ENCODE measurements at places on chromosomes 16 and 17.

- no peak for DNase-seq
These were observed 19.4 kb upstream of the PRM1 start for GRCh38 chr16:11300560-11300892.

DNA sequence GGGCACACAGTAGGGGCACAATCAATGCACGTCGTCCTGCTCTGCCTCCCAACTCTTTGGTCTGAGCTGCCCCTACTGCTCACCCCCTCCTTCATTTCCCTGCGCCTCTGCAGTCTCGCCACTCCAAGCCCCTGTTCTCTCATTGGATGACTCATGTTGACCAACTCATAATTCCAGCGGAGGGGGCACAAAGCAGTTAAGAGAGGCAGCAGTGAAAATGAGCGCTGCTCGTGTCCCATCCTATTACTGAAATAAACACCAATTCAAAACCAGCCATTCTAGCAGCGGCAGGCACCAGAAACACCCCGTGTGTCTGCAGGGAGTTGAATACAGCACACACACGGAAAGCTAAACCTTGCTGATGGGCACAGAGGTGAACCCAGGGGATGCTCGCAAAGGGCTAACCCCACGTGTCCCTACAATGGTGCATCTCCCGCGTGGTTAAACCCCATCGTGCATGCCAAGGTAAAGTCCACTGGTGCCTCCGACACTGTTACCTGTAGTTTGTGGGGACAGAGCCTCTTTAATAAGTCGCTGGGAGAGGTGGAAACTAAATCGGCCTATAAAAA, 310.4 kb downstream of the XYLT1 start:
- DNase-seq: no peak

DNA sequence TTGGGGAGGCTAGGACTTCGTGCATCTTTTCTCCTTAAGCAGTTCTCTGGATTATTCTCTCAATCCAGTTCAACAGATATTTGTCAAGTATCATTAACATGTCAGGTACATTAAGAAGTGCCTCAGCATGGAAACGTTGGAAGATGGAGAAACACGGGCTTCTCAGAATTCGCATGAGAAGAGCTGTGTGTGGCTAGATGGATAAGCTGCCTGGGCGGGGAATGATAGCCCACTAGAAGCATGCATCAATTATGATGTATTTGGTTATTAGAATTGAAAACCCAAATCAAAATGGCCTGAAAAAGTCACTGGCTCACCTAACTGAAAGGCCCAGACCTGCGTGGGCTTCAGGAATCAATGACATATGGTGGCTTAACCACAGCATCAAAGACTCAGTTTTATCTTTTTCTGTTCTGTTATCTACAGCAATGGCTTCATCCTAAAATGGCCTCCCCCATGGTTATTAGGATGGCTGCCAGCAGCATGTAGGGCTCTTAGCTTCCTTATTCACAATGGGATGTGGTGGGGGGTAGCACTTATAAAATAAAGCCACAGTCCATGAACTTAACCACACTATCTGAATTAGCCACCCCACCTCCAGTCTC, 43.9 kb downstream of the MMD start:
- no peak for DNase-seq

DNA sequence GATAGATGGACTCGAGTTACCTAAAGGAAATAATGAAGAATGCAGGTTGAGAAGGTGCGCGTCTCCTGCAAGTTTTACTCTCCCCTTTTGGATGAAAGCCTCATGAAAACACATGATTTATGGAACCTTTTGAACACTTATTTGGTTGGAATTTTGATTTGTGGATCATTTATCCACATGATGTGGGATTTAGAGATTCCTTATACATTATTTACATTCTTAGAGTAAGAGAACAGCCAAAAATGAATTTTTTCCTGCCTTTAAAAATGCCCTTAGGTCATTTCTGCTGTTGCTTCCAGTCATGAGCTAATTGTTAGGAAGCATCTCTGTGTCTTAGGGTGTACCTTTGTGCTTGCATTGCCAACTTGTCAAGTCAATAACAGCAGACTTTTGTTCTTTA, 99.9 kb downstream of the RPTOR start:
- no peak for DNase-seq

GRCh38 chr17:8015957-8016631, 13.7 kb downstream of the GUCY2D start:
- no peak for DNase-seq

GRCh38 chr17:48598736-48599135, 5.2 kb upstream of the HOXB5 start:
- DNase-seq: no peak

- DNase-seq: no peak
These were observed at the start of gene CD79B for GRCh38 chr17:63931981-63932561. Gene CD79B, minus strand, starts transcription at chr17:63932331. Its CDS starts 70 bp downstream, at chr17:63932261.

DNA sequence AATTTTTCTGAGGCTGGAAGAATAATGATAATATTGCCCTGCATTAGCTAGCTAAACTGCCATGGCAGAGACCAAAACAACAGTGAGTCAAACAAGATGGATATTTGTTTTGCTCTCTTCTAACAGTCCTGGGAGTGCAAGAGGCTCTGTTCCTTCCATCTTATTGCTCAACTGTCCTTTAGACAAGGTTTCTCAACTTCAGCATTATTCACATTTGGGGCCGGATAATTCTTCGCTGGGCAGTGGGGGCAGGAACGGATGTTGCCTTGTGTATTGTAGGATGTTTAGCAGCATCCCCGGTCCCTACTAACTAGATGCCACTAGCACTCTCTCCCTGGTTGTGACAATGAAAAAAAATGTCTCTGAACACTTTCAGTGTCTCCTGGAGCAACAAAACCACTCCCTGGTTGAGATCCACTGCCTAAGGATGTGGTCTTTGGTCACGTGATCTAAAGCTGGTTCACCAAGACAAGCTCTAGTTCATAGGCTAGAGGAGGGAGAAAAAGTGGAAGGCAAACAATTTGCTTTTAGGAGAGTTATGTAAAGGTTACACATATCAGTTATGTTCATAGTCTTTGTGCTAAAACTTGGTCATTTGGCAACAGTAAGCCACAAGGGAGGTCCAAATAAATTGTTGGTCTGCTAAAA, 144.4 kb downstream of the PCTP start:
- no peak for DNase-seq

- no peak for DNase-seq
These were observed 73.0 kb downstream of the BCAS3 start for GRCh38 chr17:60750640-60751039.

- no peak for DNase-seq
These were observed 41.5 kb downstream of the SHISA9 start for GRCh38 chr16:12942861-12943260.

- peak; percentile 21 for DNase-seq
These were observed 268.5 kb downstream of the GRIN2A start for GRCh38 chr16:9913604-9914326.

DNA sequence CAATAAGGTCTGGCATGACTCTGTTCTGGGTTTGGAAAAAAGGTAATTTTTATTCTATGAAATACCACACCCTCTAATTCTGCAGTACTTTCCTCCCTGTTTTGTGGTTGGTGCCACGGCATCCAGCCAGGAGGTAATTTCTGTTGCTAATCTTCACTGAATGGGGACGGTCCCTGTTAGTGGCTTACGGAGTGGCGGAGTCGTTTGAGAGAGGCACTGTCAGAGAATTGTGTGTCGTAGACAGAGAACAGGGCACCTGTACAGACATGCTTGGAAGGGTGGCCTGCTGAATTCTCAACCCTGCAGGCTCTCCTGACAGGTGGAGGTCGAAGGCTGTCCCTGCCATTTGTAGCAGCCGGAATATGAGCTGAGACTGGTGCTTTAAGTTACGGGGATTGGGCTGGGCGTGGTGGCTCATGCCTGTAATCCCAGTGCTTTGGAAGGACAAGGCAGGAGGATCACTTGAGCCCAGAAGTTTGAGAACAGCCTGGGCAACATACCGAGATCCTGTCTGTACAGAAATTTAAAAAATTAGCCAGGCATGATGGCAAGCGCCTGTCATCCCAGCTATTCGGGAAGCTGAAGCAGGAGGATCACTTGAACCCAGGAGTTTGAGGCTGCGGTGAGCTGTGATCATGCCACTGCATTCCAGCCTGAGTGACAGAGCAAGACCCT, 33.2 kb downstream of the EEF2K start:
- DNase-seq: no peak

DNA sequence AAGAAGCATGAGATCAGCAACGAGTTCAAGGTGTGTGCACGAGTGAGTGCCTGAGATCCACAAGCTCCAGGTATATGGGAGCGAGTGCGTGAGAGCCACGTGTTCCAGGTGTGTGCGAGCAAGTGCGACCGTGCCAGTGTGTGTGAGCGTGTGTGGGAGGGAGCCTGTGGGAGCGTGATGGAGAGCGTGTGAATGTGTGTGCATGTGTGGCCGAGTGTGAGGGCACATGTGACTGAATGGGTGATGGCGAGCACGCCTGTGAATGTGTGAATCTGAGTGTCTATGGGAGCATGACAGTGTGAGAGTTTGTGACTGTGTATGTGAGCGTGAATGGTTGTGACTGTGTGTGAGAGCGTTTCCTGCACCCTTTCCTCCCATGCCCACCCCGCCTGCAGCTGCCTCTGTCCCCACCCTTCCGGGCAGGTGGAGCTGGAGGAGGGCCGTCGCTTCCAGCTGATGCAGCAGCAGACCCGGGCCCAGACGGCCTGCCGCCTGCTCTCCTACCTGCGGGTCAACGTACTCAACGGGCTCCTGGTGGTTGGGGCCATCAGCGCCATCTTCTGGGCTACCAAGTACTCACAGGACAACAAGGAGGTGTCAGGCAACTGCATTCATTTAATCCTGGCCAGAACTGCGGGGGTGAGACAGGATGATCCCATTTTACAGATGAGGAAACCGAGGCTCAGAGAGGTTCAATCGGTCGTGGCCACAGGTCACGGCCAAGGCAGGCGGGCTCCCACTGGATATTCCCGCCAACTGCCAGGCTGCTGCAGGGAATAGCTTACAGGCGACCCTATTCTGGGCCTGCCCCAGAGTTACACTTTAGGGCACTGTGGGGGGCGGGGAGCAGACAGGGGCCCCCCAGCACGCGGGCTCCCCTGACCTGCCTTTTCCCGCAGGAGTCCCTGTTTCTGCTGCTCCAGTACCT, 3.7 kb downstream of the TMC8 start:
- peak; percentile 30 for DNase-seq

DNA sequence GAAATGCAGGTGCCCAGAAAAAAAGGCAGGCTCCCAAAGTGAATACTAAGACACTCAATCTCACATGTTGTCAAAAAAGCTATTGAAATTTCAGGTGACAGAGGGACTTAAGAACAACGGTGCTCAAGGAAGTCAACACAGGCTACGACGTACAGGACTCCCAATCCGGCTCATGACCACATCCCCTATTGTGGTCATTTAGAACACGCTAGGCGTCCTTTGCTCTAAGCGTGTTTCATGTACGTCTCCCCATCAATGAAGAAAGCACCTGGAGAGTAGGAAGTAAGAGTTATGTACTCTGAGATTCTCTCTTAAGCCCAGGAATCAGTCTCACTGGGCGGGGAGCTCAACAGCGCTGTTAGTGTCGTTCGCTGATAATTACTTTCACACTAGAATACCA, 94.1 kb downstream of the MRM3 start:
- DNase-seq: no peak
